Stimulated activated CD8-positive, alpha-beta memory T cell treated with anti-CD3 and anti-CD28 coated beads, Interleukin-15, amount 100 ng/mL, for 48 hours (primary cell): ENCODE measurements at places on chromosomes 12 and 14.
A peak's percentile ranks its signal among the peaks of the same experiment; 100 is the strongest.

DNA sequence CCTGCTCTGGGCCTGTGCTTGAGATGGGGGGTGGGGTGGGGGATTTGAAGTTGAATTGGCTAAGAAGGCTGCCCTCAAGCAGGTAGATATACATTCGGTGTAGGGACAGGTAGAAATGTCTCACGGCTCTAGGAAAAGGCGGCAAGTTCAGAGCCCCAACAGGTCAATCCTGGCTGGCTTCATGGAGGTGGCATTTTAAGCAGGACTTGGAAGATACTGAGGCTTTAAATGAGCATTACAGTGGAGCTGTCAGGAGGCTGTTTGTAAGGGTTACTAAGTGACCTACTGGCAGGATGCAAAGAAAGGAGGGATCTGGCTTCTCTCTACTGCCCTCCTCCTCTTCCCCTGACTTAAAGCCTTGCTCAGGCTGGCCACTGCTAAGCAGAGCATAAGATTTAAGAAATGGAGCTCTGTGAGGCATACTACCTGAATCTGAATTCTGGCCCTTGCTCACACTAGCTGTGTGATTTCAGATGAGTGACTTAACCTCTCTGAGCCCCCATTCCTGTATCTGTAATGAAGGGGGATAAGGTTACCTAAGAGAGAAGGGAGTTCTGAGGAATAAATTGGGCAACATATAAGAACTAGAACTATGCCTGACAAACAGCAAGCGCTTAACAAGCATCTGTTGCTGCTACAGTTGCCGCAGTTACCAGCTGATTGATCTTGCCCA is 61.6 kb downstream of the SLC24A4 start:
- no peak for DNase-seq

DNA sequence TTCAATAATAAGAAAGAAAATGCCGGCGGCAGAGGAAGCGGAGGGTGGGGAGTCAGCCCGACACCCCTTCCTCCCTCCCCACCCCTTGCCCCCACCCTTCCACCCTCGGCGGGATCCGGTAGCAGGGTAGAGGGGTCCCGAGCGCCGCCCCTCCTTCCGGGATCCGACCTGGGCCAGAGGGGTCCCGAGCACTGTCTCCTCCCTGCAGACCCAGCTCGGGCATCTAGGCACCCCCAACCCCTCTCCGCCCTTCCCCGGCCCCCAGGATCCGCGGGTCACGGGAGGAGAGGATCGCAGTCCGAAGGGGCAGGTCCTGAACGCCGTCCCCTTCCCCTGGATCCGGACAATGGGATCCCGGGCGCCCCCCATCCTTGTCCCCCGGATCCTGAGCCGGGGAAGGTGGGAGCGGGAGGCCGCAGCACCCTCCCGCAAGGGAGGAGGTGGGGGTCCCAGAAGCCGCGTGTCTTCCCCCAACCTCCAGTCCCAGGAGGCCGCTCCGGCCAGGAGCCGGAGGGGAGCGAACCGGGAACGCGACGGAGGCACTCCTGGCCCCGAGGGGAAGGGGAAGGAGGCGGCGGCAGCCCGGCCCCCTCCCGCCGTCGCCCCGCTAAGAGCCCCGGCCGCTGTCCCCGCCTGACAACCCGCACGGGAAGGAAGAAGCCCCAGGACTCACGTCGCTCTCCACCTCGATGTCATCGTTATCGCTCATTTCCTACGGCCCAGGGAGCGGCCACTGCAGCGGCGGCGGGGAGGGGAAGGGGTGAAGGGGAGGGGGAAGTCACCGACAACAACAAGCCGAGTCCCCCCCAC is 481 bp downstream of the MAX start:
- peak; percentile 8 for DNase-seq

DNA sequence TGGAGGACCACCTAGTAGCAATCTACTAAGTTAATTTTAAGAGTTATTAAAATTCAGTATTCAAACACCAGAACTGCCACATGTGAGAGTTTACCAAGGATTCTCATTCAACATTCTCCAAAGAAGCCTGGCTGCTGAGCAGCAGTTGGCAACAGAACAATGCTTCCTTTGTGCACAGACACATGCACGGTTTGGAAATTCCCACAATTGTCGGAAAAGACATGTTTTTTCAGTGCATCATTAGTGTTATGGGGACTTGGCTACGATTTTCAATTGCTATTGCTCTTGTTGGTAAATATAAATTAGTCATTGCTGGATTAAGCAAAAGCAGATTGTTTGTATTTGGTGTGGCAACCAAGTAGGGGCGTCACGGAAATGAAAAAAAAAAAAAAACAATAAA is 22.2 kb downstream of the ST8SIA1 start:
- no peak for DNase-seq

DNA sequence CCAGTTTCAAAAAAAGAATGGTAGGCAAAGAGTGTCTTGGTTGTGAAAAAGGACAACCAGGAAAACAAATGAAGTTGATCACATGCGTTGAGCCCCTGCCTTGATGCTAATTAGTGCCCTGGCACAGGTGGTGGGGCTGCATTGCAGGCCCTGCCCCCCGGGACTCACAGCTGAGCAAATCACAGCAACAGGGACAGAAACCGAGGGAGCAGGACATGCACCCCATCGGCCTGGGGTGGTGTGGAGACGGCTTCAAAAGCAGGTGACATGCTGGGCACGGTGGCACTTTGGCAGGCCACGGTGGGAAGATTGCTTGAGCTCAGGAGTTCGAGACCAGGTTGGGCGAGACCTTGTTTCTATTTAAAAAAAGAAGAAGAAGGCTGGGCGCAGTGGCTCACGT is 1.1 kb upstream of the PAPLN start:
- DNase-seq, result no peak

DNA sequence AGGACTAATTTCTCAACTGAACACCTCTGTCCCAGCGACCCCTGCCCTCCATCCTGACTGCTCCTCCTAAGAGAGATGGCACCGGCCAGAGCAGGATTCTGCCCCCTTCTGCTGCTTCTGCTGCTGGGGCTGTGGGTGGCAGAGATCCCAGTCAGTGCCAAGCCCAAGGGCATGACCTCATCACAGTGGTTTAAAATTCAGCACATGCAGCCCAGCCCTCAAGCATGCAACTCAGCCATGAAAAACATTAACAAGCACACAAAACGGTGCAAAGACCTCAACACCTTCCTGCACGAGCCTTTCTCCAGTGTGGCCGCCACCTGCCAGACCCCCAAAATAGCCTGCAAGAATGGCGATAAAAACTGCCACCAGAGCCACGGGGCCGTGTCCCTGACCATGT is 756 bp downstream of the RNASE7 start:
- DNase-seq, result no peak

DNA sequence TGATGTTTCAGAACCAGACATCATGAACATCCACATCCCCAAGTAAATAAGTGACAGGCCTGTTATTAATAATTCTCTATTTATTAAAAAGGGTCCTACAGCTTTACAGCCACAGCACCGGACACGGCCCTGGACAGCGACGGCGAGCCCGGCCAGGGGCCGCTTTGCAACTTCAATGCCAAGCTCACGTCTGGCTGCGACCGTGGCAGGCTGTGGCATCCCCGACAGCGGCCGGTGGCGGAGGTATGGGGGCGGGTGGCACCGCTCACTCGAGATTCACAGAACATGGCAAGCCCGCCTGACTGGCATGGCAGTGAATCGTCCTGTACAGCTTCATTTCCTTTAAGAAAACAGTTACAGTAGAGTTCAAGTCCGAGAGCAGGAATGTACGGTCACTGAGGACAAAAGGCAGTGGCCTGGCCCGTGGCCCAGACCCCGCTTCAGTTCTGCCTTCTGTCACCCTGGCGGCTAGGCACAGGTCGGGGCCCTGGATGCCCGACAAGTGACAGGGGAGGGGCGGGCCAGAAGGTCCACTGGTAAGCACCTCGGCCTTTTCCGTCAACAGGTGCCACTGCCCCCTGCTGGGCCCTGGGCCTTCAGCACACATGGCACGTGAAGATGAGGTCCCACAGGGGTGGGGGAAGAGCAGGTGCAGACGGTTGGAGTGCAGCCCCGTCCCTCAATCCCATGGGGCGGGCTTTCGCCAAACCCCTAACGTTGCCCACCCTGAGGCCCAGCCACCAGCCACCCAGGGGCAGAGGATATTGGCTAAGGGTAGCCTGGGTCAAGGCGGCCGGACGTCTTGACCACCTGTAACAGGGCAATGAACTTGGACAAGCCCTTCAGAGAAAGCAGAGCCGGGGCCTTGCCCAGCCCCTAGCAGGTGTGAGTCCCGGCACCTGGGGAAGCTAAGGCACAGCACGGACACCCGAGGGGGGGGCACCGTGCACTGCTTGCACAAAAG is 30.3 kb downstream of the HIP1R start:
- DNase-seq, result no peak

DNA sequence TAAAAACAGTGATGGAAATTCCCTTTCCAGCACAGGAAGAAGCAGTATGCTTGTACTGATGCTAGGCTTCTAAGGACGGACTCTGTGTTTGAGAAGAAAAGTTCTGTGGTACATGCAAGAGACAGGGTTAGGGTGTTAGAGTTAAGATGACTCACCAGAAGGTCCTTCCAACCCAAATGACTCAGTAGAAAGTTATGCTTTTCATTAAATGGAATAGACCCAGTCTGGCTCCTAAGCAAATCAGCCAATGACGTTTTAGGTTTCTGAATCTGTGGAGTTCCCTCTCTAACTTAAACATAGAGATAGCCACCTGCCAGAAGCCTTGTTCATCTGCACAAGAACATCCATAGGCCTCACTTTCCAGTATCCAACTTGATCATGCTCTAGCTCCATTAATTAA is 5.7 kb downstream of the PTHLH start:
- DNase-seq, result no peak

GRCh38 chr12:51823875-51824565 is 24.5 kb downstream of the FIGNL2 start:
- DNase-seq, result no peak

DNA sequence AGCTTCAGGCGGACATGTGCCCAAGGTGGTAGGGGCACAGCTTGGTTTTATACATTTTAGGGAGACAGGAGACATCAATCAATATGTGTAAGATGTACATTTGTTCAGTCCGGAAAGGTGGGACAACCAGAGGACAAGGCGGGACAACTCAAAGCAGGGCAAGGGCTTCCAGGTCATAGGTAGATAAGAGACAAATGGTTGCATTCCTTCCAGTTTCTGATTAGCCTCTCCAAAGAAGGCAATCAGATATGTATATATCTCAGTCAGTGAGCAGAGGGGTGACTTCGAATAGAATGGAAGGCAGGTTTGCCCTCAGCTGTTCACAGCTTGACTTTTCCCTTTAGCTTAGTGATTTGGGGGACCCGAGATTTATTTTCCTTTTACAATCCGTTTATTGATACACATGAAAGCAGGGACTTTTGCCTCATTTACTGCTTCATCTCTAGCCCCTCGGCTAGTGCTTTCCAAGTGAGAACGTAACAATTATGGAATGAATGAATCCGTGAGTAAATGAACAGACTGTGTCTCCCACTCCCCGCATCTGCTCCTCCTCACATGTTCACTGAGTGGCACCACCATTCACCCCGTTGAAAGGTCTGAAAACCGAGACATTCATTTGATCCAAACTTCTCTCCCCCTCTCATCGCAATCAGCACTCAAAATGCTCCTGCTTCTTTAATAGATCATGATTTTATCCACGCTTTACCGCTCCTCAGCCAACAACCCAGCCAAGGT is 6.9 kb upstream of the HSPB8 start:
- DNase-seq, result no peak

DNA sequence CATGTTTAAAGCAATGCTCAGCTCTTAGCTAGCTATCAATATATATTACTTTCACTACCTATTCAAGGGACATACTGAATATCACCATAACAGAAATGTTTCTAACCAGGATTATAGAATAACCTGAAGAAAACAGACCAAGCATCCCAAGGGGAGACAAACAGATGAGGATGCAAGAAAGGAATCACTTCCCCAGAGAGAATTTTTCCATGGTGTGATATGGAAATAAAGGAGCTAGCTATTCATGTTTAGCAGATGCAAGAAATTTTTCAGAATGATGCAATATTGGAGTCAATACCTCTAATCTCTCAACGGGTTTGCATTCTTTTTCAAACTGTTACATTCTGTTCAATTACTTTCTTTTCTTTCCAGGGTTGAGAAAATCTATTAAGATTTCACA is 538.9 kb upstream of the FLRT2 start:
- no peak for DNase-seq

- no peak for DNase-seq
Observed at GRCh38 chr12:117850048-117850447, 118.7 kb downstream of the KSR2 start.

DNA sequence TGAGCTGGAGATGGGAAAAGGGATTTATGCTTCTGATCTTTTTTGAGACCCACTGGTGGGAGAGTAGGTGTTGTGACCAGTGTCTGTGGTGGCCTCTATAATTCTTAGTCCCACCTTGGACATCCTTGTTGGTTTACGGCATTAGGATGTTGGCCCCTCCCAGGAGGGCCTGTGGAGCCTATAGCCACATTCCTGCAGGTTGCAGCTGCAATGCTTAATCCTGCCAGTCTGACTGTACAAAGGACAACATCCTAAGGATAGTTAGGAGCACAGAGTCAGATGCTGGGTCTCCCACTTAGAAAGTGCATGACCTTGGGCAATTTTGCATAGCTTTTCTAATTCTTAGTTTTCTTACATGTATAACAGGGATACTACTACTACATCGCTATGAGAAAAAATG is 150.9 kb upstream of the SLC38A2 start:
- DNase-seq, result no peak

GRCh38 chr14:73715707-73716106 is 1.5 kb upstream of the PNMA1 start:
- no peak for DNase-seq
